Renal cortical epithelial cell (primary cell): ENCODE measurements at places on chromosomes 13 and 19. TPM values are rescaled to one million over a fixed set of nuclear protein-coding genes. Genes with fewer than 3 reads are reported as not detected.

GRCh38 chr13:98370806-98371515, 193.9 kb upstream of the RNF113B start:
- peak; percentile 57 for DNase-seq

MAP4K1 gene
- total RNA-seq: 0.25 TPM in 1 of 2 replicates, not detected in the other

- peak; percentile 99 for DNase-seq
Observed at GRCh38 chr19:48468772-48469288, 339 bp upstream of the CYTH2 start.

- DNase-seq: no peak
Observed at GRCh38 chr19:53101518-53101917, 1.7 kb downstream of the ZNF160 start.

DNA sequence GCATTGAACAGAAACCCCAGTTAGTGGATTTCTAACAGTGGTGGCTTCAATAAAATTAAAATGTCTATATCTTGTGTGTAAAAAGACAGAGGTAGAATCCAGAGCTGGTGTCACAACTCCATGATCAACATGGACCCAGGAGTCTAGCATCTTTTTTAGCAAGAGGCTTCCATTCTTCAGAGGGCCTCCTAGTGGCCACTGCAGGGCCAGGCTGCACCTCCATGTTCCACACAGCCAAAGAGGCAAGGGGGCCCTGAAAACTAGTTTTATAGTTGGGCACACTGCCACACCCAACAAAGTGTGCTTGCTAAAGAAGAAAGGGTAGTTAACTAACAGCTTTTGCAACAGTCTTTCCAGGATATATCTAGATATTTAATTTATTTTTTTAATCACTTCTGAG, 12.9 kb downstream of the N4BP2L1 start:
- no peak for DNase-seq

OVOL3 gene
- not detected in 2 replicates for total RNA-seq

FFAR2 gene
- not detected in 2 replicates for total RNA-seq

DNA sequence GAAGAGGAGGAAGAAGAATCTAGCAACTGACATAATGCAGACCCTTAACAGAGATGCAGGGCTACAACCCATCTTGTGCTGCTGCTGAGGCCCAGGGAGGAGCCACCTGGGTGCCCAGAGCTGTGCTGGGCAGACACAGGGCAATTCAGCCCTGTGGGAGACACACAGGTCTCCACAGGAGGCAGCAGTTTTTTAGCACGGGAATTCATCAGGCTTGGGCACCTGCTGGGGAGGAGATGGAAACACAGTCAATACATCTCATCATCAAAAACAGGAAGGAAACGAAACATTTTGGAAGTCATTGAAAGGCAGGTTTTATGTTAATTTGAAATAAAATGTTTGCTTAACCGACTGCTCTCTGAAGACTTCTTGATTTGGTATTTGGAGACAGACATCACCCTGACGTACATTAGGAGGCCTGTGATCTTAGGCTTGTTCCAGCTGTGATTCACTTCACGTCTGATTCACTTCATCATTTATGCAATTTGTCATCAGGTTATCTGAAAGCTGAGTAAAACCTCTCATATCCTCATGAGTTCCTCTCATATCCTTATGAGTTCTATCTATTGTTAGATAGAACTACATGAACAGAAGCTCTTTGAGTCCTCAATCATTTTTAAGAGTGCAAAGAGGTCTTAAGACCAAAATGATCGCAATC, 77.4 kb downstream of the CYSLTR2 start:
- peak; percentile 42 for DNase-seq

- DNase-seq: peak; percentile 96
Observed at GRCh38 chr13:24207841-24208667, 47.5 kb downstream of the SPATA13 start.

GRCh38 chr13:95035311-95036109, 265.7 kb downstream of the ABCC4 start:
- no peak for DNase-seq

- no peak for DNase-seq
Observed at GRCh38 chr13:68076046-68076445, 845.9 kb upstream of the PCDH9 start.

- DNase-seq: peak; percentile 42
Observed at GRCh38 chr13:98976941-98977340, 923 bp downstream of the DOCK9 start.

DNA sequence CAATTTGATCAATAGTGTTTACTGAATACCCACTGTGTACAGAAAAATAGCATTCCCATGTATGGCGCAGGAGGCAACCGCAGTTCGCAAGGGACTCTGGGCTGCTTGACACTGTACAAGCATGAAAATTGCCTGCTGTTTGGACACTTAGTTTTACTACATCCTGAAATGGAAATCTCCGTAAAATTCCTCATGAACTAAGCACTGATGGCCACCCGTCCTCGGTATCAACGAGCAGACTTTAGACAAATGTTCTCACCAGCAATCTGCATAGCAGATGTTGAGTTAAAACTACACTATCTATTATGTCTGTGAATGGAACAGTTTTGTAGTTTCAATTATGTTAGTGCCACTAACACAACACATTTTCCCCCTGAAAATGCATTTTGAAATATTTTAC, 294.7 kb downstream of the DCLK1 start:
- no peak for DNase-seq

DNA sequence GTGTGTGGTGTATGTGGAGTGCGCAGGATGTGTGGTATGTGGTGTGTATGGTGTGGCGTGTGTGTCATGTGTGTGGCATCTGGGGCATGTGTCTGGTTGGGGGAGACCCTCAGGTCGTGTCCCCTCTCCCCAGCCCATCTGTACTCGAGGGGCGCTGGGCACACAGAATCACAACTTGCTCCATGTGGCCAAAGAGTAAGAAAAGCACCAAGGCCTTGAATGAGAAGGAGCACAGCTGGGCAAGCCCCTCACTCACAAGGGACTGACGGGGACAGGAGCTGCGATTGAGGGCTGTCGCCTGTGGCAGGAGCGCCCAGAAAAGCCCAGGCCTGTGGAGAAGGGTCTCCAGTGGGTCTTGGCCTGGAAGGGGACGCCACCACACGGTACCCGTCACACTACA, 62.8 kb downstream of the PEPD start:
- no peak for DNase-seq

GRCh38 chr13:112842343-112842856, 126.6 kb upstream of the MCF2L start:
- DNase-seq: peak; percentile 41

DNA sequence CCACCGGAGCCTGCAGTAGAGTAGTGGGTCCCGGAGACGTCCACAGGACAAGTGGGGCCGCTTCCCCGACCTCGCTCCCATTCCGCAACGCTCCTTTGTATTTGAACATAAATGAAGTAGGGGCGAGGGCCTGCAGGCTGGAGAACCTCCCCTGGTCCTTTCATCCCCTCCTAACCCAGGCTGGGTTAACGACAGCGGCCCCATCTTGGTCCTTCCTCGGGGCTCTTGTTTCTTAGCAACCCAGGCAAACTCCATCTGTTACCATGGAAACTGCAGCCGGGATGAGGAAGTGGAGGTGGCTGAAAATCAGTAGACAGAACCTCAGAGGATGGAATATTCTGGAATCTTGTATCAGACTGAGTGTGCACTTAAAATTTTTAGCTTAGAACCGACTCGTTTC, 132.6 kb upstream of the USP29 start:
- no peak for DNase-seq

ODAD3 gene
- total RNA-seq: 0.35 and 0.75 TPM in 2 replicates

GRCh38 chr19:16420336-16420676, 51.5 kb downstream of the EPS15L1 start:
- no peak for DNase-seq

DNA sequence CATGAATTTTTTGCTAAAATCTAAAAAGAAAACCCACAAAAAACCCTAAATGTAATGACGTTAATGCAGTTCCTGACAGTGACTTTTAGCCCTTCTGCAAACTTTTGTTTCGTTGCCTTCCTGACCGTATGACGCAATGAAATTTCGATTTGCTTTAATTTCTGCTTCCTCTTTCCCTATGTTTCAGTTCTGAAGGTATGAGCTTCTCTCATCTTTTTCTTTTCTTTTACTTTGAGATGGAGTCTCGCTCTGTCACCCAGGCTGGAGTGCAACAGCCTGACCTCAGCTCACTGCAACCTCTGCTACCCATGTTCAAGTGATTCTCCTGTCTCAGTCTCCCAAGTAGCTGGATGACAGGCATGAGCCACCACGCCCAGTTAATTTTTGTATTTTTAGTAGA, 6.1 kb upstream of the LILRA5 start:
- no peak for DNase-seq

DMKN gene
- 52.7 and 144 TPM in 2 replicates for total RNA-seq

RDH8 gene
- total RNA-seq: not detected in 2 replicates

DNA sequence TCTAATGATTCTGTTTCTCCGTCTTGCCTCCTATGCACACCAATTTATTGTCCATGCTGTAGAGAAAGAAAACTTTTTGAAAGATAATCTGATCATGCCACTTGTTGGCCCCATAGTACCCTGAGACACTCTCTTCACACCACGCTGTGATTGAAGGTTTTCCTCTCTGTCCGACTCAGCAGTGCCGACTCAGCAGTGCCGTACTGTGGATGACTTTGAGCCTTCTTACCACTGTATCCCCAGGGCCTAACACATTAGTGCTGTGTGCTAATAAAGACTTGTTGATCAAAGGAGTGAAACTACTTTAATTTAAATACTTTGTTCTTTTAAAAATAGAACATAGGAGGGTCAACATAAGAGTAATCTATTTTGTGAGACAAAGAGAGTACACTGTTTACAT, 429.6 kb downstream of the KLF12 start:
- peak; percentile 40 for DNase-seq

GRCh38 chr19:6099033-6099432, 11.3 kb downstream of the RFX2 start:
- DNase-seq: no peak

PRODH2 gene
- 0.20 TPM in 1 of 2 replicates, not detected in the other for total RNA-seq

DNA sequence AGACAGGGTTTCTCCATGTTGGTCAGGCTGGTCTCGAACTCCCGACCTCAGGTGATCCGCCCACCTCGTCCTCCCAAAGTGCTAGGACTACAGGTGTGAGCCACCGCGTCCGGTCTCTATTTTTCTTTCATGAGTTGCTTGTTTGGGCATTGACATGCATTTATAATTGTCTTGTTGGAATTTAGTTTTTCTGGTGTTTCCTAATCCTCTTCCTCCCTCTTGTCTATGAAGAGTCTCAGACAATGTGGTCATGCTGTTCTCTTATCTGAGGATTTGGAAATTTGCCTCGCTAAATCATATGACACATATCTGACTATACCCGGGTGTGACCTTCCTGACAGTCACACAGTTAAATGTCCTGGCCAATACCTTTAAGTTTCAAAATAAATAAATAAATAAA, 7.4 kb upstream of the CEACAM18 start:
- DNase-seq: no peak

- DNase-seq: no peak
Observed at GRCh38 chr13:36552334-36552733, 120.0 kb downstream of the CCNA1 start.

POU2F2 gene
- 0.25 TPM in 1 of 2 replicates, not detected in the other for total RNA-seq

DNA sequence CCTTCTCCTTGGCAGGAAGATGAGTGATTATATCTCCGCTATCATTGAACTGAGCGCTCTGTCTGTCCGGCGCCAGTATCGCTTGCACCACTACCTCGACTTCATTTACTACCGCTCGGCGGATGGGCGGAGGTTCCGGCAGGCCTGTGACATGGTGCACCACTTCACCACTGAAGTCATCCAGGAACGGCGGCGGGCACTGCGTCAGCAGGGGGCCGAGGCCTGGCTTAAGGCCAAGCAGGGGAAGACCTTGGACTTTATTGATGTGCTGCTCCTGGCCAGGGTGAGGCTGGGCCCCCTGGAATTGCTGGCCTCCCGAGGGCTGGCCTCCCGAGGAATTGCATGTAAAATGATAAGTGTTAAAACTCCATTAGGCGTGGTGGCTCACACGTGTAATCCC, 32.1 kb downstream of the CYP4F22 start:
- no peak for DNase-seq

DNA sequence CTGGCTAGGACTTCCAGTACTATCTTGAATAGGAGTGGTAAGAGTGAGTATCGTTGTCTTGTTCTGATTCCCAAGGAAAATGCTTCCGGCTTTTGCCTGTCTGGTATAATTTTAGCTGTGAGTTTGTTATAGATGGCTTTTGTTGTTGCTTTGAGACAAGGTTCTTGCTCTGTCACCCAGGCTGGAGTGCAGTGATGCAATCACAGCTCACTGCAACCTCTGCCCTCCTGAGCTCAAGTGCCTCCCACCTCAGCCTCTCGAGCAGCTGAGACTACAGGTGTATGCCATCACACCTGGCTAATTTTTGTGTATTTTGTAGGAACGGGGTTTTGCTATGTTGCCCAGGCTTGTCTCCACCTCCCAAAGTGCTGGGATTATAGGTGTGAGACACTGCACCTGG, 6.1 kb upstream of the ZNF543 start:
- DNase-seq: no peak

DNA sequence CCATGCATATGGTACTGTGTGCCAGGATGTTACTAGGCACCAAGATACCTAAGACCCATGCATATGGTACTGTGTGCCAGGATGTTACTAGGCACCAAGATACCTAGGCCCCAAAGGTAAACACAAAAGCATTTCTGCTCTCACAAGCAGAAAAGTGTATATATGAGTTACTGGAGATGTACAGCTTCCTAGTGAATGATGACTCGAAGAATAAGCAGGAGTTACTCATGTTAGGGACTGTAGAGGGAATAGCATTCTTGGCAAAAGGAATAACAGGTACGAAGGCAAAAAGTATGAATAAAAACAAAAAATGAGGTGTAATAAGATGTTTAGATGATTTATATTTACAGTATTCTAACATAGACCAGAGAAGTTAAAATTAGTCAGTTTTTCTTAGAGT, 383.7 kb downstream of the DIAPH3 start:
- no peak for DNase-seq

DNA sequence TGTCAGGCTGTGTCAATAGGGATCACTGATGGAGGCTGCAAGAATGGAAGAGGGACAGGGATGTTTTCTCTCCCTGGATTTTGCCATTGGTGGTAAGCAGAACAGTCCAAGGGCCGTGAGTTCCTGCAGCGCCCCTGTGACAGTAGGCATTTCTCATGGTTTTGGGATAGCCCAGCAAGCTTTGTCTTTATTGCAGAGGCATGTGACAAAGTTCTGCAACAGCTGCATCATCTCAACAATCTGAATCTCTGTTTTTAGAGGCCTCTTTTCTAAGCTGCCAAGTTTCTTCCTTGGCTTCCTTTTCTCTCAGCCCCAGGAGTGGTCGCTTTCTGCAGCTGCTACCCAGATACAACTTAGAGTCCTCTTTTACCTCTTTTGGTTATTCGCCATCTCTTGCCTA, 95.7 kb upstream of the TSHZ3 start:
- no peak for DNase-seq

GRCh38 chr19:1523412-1524286, at the start of gene PLK5:
Gene PLK5 (plus strand): TSS chr19:1524077. CDS start chr19:1526997, 2,920 bp downstream.
- DNase-seq: no peak

- DNase-seq: peak; percentile 20
Observed at GRCh38 chr13:44471686-44472085, 98.1 kb downstream of the SERP2 start.

IGFLR1 gene
- 0.52 and 1.8 TPM in 2 replicates for total RNA-seq

DNA sequence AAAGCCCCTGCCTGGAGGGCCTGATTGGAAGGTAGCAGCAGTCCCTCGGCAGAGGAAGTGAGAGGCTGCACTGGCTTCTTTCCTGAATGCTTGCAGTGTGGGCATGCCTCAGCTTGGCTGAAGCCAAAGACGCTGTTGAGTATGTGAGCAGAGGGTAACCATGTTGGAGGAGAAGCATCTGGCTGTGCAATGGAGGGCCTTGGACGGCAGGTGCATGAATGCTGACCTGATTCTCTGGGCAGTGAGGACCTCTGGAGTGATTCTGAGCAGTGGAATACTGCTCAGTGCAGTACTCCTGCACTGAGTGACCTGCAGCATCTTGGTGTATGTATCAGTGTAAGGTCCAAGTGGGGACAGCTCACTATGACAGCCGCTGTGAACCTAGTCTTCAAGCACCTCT, 46.9 kb downstream of the SOX1 start:
- no peak for DNase-seq

- no peak for DNase-seq
Observed at GRCh38 chr13:73440296-73440895, 381.6 kb downstream of the KLF5 start.
